ENCODE measurements at places on chromosomes 5 and 9. TPM values are rescaled to one million over a fixed set of nuclear protein-coding genes. Genes with fewer than 3 reads are reported as not detected.

The MYMK gene
- not detected for total RNA-seq

The SLC36A3 gene
- total RNA-seq: not detected

The IL33 gene
- not detected for total RNA-seq

DNA sequence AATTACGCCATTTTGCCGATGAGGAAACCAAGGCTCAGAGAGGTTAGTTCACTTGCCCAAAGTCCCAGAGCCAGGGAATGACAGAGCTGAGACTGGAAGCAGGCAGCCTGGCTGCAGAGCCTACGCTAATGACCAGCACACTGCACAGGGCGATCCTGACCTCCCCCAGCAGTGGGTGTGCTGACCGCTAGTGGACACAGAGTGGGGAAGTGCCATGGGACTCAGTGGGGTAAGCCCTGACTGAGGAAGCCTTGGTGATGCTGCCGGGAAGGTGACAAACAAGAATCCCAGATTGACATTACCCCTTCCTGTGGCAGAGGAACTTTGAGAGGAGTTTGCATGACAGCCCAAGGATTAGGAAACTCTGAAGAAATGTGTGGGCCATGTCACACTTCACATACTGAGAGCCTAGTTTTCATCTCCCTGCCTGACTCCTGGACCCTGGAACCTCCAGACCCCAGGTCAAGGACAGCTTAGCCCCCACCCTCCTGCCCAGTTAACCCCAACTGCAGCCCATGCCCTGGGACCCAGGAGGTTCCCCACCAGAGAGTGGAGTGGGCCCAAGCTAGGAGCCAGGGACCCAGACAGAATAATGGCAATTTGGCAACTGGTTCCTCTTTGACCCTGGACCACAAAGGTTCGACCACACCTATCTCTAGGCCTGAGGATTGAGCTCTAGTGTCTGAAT lies 19.7 kb upstream of the CSF1R start:
- peaks cover 7% of the 10 kb centered on the region for H3K27me3 ChIP-seq
- H3K27ac ChIP-seq: no peak overlapping the region
- H3K4me1 ChIP-seq: no peaks in the 10 kb centered on the region
- no peaks in the 10 kb centered on the region for H3K36me3 ChIP-seq
- DNase-seq: no peak

DNA sequence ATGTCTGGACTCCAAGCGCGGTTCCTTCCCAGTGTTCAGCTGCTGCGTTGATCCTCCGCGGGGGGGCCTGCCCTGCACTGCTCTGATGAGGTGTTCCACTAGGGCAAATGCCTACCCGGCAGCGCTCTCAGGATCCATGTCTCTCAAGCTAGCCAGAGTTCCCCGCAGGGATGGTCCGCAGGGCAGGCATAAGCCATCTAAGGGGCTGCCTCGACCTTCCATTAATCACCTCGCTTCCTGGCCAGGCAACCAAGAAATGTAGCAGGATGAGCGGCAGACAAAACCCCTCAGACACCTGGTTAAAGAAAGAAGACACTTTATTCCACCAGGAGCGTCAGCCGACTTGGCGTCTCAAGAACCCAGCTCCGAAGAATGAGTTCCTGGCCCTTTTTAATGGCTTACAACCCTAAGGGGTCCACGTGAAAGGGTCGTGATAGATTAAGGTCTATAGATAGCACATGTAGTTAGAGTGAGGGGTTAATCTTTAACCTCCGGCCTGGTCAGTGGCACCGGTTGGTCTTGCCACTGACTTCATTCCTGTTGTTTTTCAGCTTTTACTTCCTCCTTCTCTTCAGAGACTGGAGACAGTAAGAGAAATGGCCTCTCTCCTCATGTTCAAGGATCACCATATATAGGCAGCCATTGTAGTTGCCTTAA lies 47.2 kb upstream of the COX7C start:
- DNase-seq: no peak
- H3K4me3 ChIP-seq: no peak overlapping the region
- H3K4me1 ChIP-seq: peaks cover 3% of the 10 kb centered on the region
